ENCODE measurements at places on chromosomes 4 and X. TPM values are rescaled to one million over a fixed set of nuclear protein-coding genes. Genes with fewer than 3 reads are reported as not detected.

Gene UGT8
- total RNA-seq, result 5.1 TPM

GRCh38 chrX:49850028-49850427, 20.9 kb downstream of the PAGE4 start:
- no peak for DNase-seq

- no peak for DNase-seq
These were observed 19.0 kb downstream of the GAB1 start for GRCh38 chr4:143355540-143356217.

GRCh38 chrX:39304746-39305145, 503.5 kb downstream of the MID1IP1 start:
- no peak for DNase-seq

GRCh38 chr4:128295255-128295654, 7.6 kb upstream of the PGRMC2 start:
- DNase-seq, result no peak

Gene NAAA
- total RNA-seq, result 14.2 TPM

DNA sequence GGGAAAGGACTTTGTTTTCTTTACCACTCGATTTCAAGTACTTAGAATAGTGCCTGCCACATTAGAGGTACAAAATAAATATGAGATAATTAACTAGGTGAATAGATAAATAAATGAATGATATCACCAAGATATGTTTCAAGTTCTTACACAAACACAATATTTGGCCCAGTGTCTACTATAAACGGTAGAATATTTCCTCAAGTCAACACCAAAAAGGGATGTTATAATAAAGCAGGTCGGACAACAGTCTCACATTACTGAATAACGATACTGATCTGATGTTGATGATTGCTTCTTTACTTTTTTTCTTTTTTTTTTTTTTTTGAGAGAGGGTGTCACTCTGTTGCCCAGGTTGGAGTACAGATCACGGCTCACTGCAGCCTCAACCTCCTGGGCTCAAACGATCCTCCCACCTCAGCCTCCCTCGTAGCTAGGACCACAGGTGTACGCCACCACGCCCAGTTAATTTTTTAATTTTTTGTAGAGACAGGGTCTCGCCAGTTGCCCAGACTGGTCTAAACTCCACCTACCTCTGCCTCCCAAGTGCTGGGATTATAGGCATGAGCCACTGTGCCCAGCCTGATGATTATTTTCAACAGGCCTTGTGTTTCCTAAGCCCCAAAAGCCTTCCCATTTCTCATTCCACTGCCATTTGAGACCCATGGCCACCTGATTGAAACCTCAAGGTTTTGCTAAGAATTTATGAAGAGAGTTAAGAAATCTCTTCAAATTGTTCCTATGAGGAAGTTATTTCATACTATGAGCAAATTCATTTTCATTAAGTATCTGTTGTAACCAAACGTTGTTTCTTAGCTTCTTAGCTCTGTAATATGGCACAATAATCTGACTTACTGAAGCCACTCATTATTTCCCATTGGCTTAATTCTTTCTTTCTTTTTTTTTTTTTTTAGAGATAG, 2.3 kb downstream of the MANBA start:
- no peak for DNase-seq

Gene GNRHR
- total RNA-seq, result not detected

- DNase-seq, result no peak
These were observed 714 bp downstream of the RTL3 start for GRCh38 chrX:78658414-78658813.

Gene ERVMER34-1
- total RNA-seq, result 3.2 TPM

DNA sequence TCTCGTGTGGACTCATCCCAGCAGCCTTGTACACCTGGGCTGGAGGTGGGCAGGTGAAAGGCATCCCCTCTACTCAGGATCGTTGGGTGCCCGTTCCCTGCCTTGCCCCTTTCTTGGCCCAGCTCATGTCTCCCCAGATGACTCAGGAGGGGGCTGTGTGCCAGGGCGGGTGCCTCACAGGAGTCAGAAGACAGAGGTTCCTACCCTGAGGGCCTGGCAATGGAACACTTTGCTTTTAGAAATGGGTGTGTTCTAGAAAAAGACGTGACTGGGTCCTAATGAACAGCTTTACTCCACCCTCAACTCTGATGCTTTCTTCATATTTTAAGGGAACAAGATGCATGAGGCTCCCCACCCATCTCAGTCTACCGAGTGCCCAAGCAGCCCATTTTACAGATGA, 22.5 kb upstream of the TRIM2 start:
- DNase-seq, result no peak

Gene KDR
- total RNA-seq, result 0.10 TPM

Gene POLN
- total RNA-seq, result 0.75 TPM

Gene CLRN2
- total RNA-seq, result not detected

- DNase-seq, result no peak
These were observed 533.2 kb upstream of the NR3C2 start for GRCh38 chr4:148975464-148975863.

Data from NCI-H460 (cell line).